Stimulated activated CD4-positive, alpha-beta T cell treated with anti-CD3 and anti-CD28 coated beads, Interleukin-15, amount 100 ng/mL, for 24 hours (primary cell): ENCODE measurements at places on chromosomes 6 and 20.

DNA sequence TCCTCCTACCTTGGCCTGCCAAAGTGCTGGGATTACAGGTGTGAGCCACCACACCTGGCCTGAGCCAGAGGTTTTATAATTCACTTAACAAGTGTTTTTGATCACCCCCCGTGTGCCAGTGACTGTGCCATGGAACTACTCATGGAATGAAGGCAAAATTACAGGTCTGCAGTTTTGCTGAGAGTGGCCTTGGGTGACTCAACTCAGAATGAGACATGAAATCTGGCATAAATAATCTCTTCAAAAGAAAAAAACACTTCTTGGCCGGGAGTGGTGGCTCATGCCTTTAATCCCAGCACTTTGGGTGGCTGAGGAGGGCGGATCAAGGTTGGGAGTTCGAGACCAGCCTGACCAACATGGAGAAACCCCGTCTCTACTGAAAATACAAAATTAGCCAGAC is 166.9 kb upstream of the SALL4 start:
- DNase-seq = no peak

GRCh38 chr6:80535914-80536565 is 429.6 kb downstream of the BCKDHB start:
- DNase-seq = no peak

GRCh38 chr6:130840050-130840449 is 12.8 kb downstream of the SMLR1 start:
- no peak for DNase-seq

GRCh38 chr6:21171801-21172200 is 421.8 kb upstream of the SOX4 start:
- DNase-seq = no peak
